Thoracic aorta (tissue), 2 donors: ENCODE measurements at places on chromosomes 6 and 20.

GRCh38 chr20:47353239-47353691 is 3.2 kb downstream of the ZMYND8 start:
- no peak for DNase-seq

DNA sequence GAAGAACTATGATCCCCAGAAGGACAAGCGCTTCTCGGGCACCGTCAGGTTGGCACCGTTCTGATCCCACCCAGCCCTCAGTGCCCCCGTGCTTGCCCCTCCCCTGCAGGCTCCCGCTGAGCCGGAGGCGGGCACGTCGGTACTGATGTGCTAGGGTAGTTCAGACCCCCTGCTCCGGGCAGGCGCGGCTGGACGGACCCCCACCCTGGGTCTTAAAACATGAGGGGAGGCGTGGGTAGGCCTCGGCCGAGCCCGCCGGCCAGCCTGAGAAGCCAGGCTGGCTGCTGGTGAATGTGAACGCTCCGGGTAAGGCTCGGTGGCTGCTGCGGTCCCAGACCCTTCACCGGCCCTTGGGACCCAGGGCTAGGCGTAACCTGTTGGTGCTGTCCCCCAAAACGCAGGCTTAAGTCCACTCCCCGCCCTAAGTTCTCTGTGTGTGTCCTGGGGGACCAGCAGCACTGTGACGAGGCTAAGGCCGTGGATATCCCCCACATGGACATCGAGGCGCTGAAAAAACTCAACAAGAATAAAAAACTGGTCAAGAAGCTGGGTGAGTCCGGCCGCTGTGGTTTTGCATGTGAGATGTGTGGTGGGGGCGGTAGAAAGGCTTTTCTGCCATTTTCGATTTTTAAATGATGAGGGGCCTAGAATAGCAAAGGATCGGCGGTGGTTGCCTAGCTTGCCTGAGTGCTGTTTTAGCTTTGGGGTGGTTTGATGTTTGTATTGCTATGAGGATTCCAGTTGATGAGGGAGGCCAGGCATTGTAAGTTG is 964 bp downstream of the RPL10A start:
- DNase-seq = no peak

GRCh38 chr6:119348748-119349360 is 707 bp downstream of the MAN1A1 start:
- DNase-seq = no peak

DNA sequence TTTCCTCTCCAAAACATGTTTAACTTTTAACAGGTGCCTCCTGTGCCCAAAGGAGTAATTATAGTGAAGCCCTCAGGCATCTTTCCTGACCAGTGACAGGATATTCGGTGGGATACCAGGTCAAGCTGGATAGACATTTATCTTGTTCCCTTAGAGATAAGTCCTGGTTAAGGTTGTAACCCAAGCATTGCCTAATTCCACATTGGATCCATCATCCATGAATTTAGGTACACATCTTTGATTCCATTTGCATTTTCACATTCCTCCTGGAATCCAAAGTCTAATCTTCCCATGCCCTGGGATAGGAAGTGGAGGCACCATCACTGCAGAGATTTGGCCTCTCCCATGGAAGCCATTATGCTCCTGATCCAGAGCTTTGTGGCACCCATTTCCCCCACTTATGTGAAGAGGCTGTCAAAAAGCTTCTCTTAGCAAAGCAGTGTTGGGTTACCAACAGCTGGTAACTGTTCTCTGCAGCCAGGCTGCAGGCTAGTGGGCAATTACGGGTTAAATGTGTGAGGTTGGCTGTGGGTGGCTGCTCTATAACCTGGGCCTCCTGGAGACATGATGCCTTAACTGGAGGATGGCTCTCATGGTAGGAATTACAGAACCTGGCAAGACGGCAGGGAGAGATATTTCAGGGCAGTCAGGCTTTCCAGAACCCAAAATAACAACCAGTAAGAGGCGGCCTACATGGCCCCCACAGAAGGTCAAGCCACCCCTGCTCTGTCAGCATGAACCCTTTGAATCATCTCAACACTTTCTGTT is 96.9 kb upstream of the VGLL2 start:
- DNase-seq = no peak

DNA sequence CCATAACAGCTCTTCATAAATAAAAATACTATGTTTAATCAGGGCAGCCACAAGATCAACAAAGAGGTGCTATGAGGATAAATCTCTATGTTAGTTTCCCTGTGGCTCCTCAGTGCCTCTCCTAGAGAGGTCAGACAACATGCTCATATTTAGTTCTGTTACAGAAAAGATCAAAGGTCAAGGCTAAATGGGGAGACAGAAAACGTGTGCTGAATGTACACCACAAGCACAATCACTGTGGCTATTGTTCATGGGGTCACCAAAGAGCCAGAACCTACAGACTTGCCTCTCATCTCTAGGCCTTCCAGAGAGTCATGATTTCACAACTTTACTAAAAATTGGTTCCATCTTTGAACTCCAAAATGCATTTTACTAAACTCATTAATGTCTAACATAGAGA is 409.8 kb downstream of the HACE1 start:
- DNase-seq = no peak

DNA sequence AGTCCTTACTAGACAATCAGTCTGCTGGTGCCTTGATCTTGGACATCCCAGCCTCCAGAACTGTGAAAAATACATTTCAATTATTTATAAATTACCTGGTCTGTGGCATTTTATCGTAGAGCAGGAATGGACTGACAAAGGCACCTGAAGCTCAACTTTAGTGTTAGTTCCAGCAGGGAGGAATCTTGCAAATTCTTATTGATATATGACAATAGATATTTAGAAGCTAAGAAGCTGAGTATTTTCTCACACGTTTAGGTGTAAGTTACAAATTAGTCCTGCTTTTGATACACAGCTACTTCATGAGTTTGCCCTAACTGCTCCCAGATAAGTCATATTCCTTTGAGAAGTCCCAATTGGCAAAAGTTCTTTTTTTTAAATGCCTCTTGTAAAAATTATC is 138.0 kb upstream of the ZNF217 start:
- no peak for DNase-seq

- DNase-seq = no peak
Measured at GRCh38 chr6:34536959-34537848, 18.9 kb downstream of the SPDEF start.

- no peak for DNase-seq
Measured at GRCh38 chr6:100210137-100211117, 216.4 kb upstream of the MCHR2 start.

- DNase-seq = no peak
Measured at GRCh38 chr6:16446273-16446672, 207.9 kb downstream of the GMPR start.

DNA sequence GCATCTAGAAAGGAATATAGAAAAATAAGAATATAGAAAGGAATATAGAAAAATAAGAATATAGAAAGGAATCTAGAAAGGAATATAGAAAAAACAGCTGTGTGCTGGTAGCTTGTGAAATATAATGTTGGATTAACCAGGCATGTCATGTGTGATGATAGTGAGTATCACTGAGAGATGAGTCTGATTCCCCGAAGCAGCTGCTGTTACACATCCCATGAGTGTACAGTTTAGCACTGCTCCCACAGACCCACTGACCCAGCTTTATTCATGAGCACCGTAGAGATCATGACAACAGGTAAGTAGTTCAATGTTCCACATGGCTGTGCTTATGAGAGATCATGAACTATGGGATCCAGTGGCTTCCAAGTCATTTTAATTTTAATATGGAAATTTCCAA is 64.8 kb downstream of the SLC22A3 start:
- DNase-seq = no peak

- DNase-seq = no peak
Measured at GRCh38 chr6:429515-430121, 38.1 kb downstream of the IRF4 start.

- no peak for DNase-seq
Measured at GRCh38 chr6:4615231-4615630, 161.0 kb upstream of the CDYL start.

DNA sequence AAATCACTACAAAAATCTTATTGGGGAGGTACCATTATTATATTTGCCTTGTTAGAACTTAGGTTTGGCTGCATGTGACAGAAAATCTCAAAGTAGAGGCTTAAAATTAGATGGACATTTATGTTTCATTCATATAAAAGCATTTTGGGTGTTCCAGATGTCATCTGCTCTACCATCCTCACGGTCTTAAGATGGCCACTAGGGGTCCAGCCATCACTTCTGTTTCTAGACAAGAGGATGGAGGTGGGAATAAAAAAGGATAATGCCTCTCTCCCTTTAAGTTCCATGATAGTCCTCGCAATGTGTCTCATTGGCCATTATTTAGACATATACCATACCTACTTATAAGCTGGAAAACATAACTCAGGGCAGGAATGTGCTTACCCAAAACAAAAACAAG is 929.5 kb downstream of the KIF16B start:
- DNase-seq = no peak

- DNase-seq = no peak
Measured at GRCh38 chr20:51400051-51400926, 142.2 kb downstream of the NFATC2 start.

DNA sequence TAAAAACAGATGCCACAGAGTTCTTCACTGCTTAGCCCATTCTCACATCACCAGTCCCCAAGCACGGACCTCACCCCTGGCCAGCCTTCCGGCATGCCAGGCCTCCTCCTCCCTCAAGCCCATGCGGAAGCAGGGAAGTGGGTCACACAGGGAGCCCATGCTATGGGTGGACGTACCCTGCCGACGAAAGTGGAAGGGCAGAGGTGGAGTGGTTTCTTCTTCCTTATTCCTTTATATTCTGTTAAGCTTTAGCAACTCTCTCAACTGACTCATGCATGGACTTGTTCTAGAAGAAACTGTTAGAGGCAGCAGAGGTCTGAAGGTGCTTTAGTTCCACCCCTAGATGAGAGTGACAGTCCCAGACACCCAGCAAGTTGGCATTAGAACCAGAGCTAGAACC is 118.6 kb downstream of the LY86 start:
- no peak for DNase-seq

- no peak for DNase-seq
Measured at GRCh38 chr6:111441678-111442243, 41.3 kb downstream of the REV3L start.

DNA sequence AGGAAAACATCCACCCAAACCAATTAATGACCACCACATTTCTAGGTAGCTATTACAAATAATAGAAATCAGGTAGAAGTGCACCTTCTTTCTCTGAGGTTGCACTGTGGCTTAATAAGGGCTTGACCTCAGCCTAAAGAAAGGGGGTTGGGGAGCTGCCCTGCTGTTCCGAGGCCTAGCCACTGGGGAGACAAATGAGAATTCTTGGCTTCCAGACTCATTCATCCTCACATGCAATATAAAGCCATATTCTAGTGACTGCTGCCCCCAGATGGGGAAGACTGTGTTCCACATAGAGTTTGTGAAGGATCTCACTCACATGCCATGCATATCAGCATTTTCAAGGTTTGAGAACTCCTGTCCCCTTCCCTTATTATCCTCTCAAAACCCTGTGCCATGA is 22.9 kb downstream of the SAYSD1 start:
- DNase-seq = no peak

DNA sequence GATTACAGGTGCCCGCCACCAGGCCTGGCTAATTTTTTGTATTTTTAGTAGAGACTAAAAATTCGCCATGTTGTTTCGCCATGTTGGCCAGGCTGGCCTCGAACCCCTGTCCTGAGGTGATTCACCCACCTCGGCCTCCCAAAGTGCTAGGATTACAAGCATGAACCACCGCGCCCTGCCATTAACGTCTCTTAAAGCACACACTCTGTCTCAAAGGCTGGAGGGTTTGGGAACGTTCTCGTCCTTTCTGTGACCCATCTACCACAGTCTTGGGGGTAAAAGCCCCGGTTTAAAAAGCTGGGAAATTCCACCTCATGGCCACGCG is 57.8 kb upstream of the ARID1B start:
- no peak for DNase-seq

- no peak for DNase-seq
Measured at GRCh38 chr20:33703498-33704137, 16.5 kb downstream of the PXMP4 start.

DNA sequence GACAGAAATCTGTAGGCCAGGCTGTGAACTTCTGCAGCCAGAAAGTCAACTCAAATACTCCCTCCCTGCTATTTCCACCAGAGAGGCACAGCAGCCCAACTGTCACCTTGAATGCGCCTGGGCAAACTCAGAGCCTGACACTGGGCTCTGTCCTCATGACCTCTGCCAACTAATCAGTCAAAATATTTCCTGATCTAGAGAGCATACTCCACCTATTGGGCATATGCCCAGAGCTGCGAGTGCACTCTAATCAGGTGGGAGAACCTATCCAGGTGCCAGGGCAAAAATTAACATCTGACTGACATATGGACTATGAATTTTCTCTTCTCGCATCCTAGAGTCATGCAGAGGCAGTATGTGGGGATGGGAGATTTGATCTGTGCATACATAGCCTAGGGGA is 406.3 kb upstream of the RUNX2 start:
- DNase-seq = no peak

- no peak for DNase-seq
Measured at GRCh38 chr20:44395461-44396340, 40.2 kb downstream of the HNF4A start.

- DNase-seq = no peak
Measured at GRCh38 chr6:11042025-11042749, 1.9 kb downstream of the ELOVL2 start.

GRCh38 chr6:143545976-143546547 is 34.5 kb upstream of the FUCA2 start:
- DNase-seq = no peak

DNA sequence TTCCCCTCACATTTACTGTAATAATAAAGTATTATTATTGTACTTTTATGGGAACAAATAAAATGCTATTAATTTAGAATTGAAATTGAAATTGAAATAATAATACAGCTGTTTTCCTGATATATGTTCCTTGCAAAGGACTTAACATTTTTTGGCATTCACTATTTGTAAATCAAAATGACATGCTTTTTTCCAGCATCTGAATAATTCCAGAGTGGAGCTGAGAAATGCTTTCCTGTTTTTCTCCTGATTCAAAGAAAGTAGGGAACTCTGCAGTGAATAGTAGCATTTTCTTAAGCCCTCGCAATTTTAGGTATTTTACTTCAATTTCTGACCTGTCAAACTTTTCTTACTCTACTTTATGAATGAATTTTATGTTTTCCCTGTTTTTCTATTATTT is 72.1 kb downstream of the PHACTR2 start:
- DNase-seq = no peak

DNA sequence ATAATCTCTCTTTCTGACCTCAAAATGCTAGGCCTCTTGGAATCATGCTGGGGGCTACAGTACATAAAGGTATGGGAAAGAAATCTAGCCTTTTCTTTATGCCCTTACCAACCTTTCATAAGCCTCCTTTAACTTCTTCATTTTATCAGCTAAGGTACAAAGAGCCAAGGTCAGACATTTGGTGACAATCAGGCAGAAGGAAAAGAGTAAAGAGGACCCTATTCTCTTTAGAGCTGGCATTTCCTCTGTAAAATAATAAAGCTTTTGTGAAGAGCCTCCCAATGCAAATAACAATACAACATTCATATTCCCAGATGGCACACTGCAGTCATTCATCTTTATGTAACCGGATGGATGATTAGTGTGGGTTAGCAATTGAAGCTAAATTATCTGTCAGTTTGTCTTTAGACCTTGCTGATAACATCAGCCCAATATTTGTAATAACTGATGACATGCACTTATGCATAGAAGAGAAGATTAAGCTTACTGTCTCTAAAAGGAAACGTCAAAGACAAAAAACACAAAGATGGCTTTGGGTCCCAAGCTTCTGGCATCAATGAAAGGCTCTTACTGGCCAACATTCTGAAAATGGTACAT is 163.1 kb downstream of the IBTK start:
- DNase-seq = no peak
